ENCODE measurements at places on chromosomes 11 and 22. TPM values are rescaled to one million over a fixed set of nuclear protein-coding genes. Genes with fewer than 3 reads are reported as not detected.
A peak's percentile ranks its signal among the peaks of the same experiment; 100 is the strongest.

The PDGFD gene
- total RNA-seq = not detected

The RNH1 gene
- total RNA-seq = 95.3 TPM

The TMEM184B gene
- total RNA-seq = 22.9 TPM

The ZP1 gene
- total RNA-seq = not detected

The C11orf91 gene
- not detected for total RNA-seq

The ACCSL gene
- 0.17 TPM for total RNA-seq

DNA sequence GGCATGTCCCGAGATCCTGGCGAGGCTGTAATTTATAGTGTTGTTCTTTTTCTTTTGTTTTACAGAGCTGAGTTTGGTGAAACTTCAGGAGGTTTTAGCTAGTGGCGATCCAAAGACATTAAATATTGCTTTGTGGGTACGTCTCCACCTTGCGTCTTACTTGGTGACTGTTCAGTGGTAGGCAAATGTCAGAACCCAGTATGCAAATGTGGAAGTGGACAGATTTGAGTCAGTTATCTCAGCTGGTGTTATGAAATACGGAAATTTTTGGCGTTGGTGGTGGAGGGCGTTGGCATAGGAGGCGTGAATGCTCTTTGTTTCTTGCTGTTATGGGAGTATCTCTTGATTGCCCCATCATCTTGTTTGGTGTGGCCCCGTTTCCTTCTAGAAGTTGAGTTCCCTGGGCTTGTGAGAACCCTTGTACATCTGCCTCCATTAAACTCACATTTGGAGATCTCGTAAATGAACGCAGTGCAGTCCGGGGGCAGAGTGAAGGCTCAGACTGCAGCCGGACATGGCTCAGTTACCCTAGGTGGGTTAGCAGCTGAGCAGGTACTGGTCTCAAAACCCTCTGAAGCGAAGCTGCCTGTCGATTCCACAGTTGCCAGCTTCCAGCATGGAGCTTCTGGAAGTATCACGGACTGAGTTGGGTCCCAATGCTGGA lies 39.9 kb downstream of the PTPRJ start:
- H3K4me1 ChIP-seq = peaks cover 89% of the 10 kb centered on the region
- H3K4me3 ChIP-seq = peak overlapping the region; percentile 69
- H3K27ac ChIP-seq = peak overlapping the region; percentile 49
- H3K27me3 ChIP-seq = no peaks in the 10 kb centered on the region
- DNase-seq = peak; percentile 66
- peaks cover 10% of the 10 kb centered on the region for H3K36me3 ChIP-seq

DNA sequence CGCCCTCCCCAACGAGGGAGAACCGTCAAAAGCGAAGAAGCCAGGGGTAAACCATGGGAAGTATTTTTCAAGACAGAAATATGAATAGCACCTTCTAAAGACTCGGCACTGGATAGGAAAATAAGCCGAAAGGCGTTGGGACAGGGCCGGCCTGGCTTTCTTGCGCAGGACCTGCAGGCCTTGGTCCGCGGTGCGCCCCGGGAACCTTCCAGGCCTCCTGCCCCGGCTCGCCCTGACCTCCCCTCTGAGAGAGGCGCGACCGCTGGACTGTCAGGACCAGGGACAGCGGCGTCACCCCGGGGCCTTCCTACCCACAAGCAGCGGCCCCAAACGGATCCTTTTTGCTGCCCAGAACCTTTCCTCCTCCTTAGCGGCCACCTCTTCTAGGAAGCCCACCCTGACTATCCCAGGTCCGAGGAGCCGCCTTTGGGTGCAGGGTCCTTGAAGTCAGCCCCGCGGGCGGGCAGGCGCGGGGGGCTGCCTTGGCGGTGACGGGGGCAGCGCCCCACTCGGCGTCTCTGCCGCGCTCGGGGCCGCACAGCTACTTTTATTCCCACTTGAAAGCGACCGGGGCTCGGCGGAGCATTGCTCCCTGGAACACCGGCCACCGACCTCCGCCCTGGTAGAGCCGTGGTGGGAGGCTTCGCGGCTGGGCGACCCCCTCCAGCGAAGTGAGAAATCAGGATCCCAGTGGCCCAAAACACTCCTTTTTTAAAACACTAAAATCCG lies 650 bp upstream of the MAPK11 start:
- H3K4me1 ChIP-seq = peaks cover 15% of the 10 kb centered on the region
- H3K36me3 ChIP-seq = no peaks in the 10 kb centered on the region
- H3K4me3 ChIP-seq = peak overlapping the region; percentile 79
- no peak overlapping the region for H3K27ac ChIP-seq

GRCh38 chr11:8207080-8208000 lies 38.5 kb upstream of the RIC3 start:
- H3K36me3 ChIP-seq = no peaks in the 10 kb centered on the region
- no peak overlapping the region for H3K27ac ChIP-seq
- DNase-seq = no peak

- no peak overlapping the region for H3K27ac ChIP-seq
- peaks cover 10% of the 10 kb centered on the region for H3K4me1 ChIP-seq
- no peak for DNase-seq
- peaks cover 6% of the 10 kb centered on the region for H3K27me3 ChIP-seq
Observed at GRCh38 chr22:37501610-37502341, 15.6 kb upstream of the MFNG start.

- H3K27me3 ChIP-seq = peaks cover 41% of the 10 kb centered on the region
- no peak for DNase-seq
- no peaks in the 10 kb centered on the region for H3K36me3 ChIP-seq
Observed at GRCh38 chr22:19287889-19288288, 3.6 kb downstream of the CLTCL1 start.

DNA sequence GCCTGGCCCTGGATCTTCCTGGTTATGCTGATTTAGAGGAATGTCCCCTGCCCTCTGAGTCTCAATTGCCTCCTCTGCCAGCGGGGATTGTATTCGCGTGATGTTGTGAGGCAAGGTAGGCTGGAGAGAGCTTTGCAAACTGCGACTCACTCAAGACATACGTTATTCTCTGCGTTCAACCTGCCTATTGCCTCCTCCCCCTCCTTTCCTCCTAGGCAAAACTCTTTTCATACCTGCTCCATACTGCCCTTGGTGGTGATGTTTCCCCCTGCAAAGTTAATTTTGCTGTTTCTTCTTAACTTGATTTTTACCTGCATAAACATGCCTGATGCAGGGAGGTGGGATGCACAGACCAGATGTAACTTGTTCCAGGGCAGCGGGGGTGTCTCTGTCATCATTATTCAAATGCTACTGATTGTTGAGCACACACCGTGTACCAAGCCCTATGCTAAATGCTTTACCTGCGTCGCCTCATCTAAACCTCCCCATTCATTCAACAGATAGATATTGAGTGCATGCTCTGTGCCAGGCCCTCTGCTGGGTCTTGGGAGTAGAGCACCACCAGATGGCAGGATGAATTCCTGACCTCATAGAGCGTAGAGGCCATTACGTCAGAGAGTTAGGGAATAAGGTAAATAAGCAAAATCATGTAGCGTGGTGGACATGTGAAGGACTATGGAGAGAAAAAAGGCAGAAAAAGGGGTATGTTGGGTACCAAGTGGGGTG lies 29.0 kb downstream of the SGSM1 start:
- H3K27ac ChIP-seq = no peak overlapping the region
- H3K4me3 ChIP-seq = no peak overlapping the region
- H3K36me3 ChIP-seq = no peaks in the 10 kb centered on the region
- no peaks in the 10 kb centered on the region for H3K27me3 ChIP-seq
- no peaks in the 10 kb centered on the region for H3K4me1 ChIP-seq

GRCh38 chr11:44179173-44179572 lies 83.7 kb downstream of the EXT2 start:
- no peaks in the 10 kb centered on the region for H3K27me3 ChIP-seq
- H3K4me3 ChIP-seq = no peak overlapping the region
- DNase-seq = no peak
- H3K36me3 ChIP-seq = no peaks in the 10 kb centered on the region
- H3K27ac ChIP-seq = no peak overlapping the region
- no peaks in the 10 kb centered on the region for H3K4me1 ChIP-seq

DNA sequence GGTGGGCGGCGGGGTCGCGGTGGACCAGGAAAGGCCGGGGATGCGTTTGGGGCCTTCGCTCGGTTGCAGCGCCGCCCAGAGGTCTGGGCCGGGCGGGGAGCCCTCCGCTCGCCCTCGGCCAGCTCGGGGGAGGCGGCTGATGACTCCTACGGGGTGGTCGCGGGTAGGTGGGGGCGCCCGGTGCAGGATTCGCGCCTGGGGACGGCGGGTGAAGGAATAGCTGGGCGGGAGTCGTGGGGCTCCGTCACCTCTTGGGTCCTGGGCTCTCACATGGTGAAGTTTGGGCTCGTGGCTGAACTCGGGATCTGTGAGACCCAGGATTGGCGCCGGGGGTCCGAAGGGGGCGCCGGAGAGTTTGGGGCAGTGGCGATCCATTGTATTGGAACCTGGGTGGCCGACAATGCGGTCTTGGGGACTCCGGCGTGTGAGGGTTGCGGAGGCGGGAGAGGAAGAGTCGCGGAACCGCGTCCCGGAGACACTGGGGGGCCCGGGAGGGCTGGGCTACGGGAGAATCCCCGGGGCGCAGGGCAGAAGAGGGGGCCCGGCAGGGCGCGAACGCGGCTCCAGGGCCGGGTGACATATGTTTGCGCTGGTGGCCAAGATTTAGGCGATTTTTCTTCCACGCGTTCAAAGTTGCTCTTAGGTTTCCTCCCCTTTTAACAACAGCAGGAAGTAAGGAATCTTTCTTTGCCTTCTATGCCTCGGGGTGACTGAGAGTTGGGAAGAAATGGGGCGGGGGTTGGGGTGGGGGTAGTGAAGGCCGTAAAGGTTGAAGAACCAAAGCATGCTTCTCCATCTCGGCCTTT lies 935 bp downstream of the QSER1 start:
- H3K27me3 ChIP-seq = no peaks in the 10 kb centered on the region
- H3K4me1 ChIP-seq = peaks cover 27% of the 10 kb centered on the region
- peak overlapping the region; percentile 99 for H3K4me3 ChIP-seq
- peak overlapping the region; percentile 79 for H3K27ac ChIP-seq
- peaks cover 1% of the 10 kb centered on the region for H3K36me3 ChIP-seq

GRCh38 chr11:58573451-58574104 lies 2.1 kb downstream of the LPXN start:
- H3K27ac ChIP-seq = peak overlapping the region; percentile 97
- DNase-seq = peak; percentile 62
- peaks cover 14% of the 10 kb centered on the region for H3K36me3 ChIP-seq
- no peaks in the 10 kb centered on the region for H3K27me3 ChIP-seq
- H3K4me3 ChIP-seq = peak overlapping the region; percentile 89
- peaks cover 67% of the 10 kb centered on the region for H3K4me1 ChIP-seq

DNA sequence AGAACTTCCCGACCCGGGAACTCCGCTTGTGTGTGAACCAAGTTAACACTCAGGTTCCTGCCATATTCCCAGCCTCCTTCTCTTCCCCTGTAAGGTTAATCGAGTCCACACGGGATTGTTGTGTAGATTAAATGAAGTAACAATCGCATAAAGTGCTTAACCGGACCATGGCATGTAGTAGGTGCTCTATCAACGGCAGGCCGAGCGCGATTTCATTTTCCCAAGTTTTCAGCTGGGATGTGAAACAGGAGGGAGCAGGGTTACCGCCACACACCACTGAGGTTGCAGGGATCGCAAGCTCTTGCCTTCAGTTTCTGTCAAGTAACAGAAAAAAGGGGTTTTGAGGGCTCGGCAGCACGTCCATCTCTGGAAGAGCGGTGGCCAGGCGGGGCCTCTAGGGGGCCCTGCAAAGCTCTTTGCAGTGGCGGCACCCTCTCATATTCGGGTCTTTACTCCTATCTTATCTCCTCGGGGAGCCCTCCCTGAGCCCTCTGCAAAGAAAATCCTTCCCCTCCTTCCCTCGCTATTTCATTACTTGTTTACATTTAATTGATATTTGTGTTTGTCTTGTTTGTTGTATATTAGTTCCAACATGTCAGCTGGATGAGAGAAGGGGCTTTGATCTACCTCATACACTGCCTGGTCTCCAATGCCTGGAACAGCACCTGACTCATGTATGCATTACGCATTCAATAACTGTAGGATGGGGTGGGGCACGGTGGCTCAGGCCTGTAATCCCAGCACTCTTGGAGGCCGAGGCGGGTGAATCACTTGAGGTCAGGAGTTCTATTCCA lies 816 bp upstream of the PLEKHA7 start:
- DNase-seq = peak; percentile 34
- no peak overlapping the region for H3K27ac ChIP-seq
- H3K36me3 ChIP-seq = peaks cover 3% of the 10 kb centered on the region
- H3K4me3 ChIP-seq = peak overlapping the region; percentile 86
- H3K4me1 ChIP-seq = peaks cover 5% of the 10 kb centered on the region

- H3K4me3 ChIP-seq = no peak overlapping the region
- H3K36me3 ChIP-seq = no peaks in the 10 kb centered on the region
- peak overlapping the region; percentile 69 for H3K27ac ChIP-seq
Observed at GRCh38 chr11:120431633-120432032, 79.9 kb upstream of the GRIK4 start.

DNA sequence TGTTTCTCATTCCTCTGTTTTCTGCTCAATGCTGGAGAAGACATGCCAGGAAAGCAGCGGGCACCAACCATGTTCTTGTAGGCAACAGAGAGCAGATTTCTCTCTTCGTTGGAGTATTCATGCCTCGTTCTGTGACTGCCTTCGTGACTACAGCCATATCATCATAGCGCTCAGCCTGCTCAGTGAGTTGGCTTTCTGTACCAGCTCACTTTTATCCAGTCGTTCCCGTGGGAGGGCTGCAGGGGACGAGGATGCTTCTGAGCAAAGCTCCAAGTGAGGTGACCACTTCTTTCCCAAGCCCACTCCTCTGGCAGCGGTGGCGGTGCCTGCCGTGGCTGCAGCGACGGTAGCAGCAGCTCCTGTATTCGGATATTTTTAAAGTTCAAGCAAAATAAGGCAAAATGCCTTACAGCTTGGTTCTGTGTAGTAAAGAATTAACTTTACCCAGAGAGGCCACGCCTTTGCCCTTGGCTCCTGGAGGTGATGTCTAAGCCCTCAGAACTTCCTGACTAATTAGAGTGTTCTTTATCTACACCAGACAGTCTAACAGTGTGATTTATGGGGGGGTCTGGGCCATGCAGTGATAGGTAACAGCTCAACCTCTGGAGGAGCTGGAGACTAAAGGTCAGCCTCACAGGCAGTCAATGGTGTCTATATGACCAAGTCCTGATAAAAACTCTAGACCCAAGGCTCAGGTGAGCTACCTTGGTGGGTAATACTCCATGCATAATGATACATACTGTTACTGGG lies 35.3 kb downstream of the LDHAL6A start:
- no peaks in the 10 kb centered on the region for H3K27me3 ChIP-seq
- no peak overlapping the region for H3K4me3 ChIP-seq
- H3K4me1 ChIP-seq = peaks cover 6% of the 10 kb centered on the region
- no peak overlapping the region for H3K27ac ChIP-seq
- no peak for DNase-seq
- H3K36me3 ChIP-seq = peaks cover 18% of the 10 kb centered on the region

GRCh38 chr11:79018371-79018849 lies 422.4 kb downstream of the TENM4 start:
- H3K36me3 ChIP-seq = no peaks in the 10 kb centered on the region
- H3K27me3 ChIP-seq = peaks cover 34% of the 10 kb centered on the region
- DNase-seq = no peak
- no peak overlapping the region for H3K4me3 ChIP-seq
- no peak overlapping the region for H3K27ac ChIP-seq

DNA sequence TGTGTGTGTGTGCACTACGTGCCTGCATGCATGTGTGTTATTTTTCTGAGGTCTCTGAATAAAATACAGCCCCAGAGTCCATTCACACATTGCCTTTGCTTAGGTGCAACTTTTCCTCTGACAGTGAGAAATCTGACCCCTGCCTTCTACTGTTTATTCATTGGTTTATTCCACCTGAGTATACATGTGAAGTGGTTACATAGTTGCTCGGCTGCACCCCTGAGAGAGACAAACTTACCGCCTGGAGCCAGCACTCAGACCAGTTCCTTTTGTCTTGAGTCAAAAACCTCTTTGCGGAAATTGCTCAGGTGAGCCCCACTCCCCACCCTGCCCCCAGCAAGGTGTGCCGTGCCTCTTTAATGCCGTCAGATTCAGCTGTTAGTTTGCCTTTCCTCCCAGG lies 363.6 kb downstream of the BRD1 start:
- H3K4me1 ChIP-seq = no peaks in the 10 kb centered on the region
- H3K27ac ChIP-seq = no peak overlapping the region
- no peaks in the 10 kb centered on the region for H3K27me3 ChIP-seq
- peaks cover 3% of the 10 kb centered on the region for H3K36me3 ChIP-seq
